Erythroblast (primary cell): ENCODE measurements at places on chromosomes 2 and 18.

DNA sequence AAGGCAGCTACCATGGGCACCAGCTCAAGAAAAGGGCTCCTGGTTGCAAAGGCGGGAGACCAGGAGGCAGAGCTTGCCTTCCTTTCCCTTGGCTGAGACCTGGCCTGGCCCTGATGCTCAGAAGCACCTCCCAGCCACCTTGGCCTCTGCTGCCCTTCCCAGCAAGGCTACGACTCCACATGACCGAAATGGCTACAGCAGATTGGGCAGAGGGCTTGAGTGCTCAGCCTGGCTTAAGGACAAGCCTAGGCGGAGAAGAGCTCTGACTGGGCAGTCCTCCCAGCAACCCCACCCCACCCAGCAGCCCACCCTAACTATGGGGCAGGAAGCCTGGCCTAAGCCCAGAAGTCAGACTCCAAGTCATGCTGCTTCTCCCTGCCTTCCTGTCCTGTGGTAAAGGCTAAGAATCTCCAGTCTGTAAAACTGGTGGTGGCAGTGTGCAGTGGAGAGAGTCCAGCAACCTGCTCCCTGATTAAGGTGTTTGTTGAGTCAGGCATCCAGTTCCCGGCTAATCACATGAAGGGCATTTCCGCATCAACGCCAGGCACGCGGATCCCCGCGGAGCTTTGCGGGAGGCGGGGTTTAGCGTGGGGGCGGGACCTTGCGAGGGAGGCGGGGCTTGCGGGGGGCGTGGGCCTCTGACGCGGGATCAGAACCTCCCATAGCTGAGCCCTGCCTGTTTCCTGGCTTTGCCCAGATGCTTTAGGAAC, 256.0 kb downstream of the BCL11A start:
- peak; percentile 17 for DNase-seq

- no peak for DNase-seq
Measured at GRCh38 chr2:106956879-106957278, 70.9 kb upstream of the ST6GAL2 start.

DNA sequence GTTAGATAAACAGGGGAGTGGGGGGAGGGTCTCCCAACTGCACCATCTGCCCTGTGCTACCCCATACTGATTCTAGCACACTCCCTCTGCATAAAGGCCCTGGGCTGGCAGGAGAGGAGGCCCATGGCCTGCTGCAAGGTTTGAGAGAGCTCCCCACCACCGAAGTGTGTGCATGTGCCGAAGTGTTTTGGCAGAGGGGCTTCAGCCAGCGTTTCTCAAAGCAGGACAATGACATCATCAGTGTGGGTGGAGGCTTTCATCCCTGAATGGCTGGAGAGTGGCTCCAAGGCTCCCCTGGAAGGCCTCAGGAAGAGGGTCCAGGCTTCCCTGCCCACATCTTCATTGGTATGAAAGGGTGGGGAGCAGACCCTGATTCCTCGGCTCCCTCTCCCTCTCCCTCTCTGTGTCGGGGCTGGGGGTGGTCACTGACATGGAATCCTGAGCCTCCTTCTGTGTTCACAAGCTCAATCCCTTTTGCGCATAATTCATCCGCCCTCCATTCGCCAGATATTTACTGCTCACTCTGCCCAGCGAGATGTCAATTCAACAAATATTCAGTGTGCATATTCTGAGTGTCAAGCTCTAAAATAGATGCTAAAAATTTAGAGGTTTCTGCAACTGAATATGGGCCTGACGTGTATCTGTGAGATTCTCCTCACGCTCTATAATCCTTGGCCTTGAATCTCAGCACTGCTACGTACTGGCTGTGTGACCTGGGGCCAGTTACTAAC, 122.1 kb downstream of the CELF4 start:
- DNase-seq: no peak

- no peak for DNase-seq
Measured at GRCh38 chr2:112290088-112290487, 14.7 kb downstream of the ZC3H6 start.

GRCh38 chr2:156352911-156353310, 20.4 kb upstream of the NR4A2 start:
- DNase-seq: no peak

GRCh38 chr18:77147418-77147852, 14.9 kb upstream of the MBP start:
- DNase-seq: no peak
